Activated CD8-positive, alpha-beta memory T cell treated with anti-CD3 and anti-CD28 coated beads, Interleukin-2, amount 50 U/mL, for 4 hours (primary cell): ENCODE measurements at places on chromosomes 1 and 21.

DNA sequence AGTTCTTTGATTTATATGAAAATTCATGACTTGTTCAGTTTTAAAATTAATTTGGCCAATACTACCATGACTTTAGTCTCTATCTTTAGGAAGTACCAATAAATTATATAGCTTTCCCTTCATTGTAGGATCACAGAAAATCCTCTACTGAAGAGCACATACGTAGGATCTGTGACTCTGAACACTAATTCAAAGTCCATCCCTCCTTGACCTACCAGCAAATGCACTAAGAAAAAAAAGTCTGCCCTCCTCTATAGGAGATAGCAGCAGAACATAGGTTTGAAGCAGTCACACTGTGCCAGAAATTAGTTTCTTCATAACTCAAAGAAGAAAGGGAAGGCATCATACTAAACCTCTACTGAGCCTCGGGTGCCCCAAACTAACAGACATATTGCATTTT lies 16.5 kb downstream of the BRWD1 start:
- DNase-seq: no peak

- no peak for DNase-seq
Measured at GRCh38 chr1:94362466-94363058, 55.6 kb upstream of the ABCD3 start.

DNA sequence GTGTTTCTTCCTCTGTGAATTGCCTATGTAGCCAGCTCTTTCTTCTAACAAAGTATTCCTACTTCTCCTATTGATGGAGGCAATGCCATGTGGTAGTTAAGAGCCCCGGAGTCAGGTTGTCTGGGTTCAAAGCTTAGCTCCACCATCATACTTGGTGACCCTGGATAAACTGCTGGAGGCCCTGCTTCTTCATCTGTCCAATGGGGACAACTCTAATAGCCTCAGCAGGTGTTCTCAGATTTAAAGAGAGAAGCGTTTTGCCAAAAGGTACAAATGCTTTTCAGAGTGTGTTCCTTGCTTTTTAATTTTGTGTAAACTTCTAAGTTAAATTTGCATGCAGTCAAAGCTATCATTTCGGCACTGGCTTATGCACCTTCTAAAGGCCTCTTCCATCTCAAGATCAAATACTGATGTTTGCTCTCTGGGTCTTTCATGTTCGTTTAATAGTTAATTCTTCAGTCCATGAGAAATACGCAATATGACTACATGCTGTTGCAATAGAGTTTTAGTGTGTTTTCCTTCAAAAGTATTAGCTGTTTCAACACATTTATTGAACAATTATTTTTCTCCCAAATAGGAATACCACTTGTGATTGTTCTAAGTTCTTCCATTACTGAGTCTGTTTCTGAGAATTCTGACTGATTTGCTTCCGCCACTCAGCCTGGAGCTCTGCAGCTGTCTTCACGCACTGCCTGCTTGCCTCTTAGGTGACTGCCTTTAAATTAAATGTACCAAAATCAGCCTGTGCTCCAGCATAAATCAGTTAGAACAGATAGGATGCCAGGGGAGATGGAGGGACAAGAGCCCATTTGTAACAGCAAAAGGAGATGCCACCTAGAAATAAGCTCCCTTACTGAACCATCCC lies 75.6 kb downstream of the CAPZB start:
- DNase-seq: no peak

DNA sequence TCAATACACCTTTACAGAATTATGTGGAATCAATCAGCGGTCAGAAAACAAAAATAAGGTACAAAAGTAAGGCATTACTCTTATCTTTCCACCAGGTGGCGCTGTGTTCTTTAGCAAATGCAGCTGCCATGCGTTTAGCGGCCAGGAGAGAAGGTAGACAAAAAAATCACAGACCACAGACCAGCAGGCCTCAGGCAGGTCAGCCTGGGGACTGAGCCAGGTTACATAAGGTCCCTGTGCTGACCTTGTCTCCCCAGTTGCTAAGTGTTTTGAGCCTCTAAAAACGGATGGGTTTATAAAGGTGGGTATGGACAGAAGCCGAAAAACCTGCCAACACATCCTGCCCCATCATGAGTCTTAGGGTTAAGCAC lies 2.8 kb downstream of the RGS16 start:
- DNase-seq: peak; percentile 59

DNA sequence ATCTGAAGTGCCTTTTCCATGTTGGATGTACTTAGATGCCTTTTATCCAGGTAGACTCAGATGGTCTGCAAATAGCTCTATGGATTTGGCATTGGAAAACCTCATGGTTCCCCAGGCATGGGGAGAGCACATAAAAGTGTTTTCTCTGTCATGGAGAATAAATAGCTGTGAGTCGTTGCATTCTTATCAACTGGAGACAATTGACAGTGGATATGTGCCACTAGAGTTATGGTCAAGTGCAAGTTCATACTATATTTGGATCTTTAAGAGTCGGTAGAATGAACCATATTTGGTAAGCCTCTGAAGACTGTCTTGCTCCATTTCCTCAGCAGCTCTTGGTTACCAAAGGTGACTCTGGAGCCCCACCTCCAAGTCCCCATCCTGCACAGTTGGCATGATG lies 83.7 kb downstream of the ROR1 start:
- no peak for DNase-seq

- DNase-seq: no peak
Measured at GRCh38 chr1:174190691-174191199, 31.4 kb downstream of the RABGAP1L start.

GRCh38 chr21:19268686-19269085 lies 865.1 kb upstream of the TMPRSS15 start:
- no peak for DNase-seq

DNA sequence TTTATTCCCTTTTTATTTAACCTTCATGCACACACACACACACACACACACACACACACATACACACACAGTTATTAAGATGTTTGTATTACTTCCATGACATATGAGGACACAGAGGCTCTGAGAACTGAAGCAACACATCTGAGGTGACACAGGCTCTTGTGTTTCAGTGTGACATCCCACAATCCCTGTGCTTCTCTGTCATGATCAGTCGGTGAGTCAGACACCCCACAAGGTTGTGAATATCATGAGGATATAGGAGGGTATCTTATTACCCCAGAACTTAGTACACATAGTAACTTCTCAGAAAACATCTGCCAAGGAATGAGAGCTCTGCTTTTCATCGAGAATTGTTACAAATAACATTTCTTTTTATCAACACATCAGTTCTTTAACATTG lies 459.3 kb downstream of the PLPP3 start:
- no peak for DNase-seq

GRCh38 chr1:67855961-67856360 lies 22.7 kb upstream of the GNG12 start:
- DNase-seq: no peak

DNA sequence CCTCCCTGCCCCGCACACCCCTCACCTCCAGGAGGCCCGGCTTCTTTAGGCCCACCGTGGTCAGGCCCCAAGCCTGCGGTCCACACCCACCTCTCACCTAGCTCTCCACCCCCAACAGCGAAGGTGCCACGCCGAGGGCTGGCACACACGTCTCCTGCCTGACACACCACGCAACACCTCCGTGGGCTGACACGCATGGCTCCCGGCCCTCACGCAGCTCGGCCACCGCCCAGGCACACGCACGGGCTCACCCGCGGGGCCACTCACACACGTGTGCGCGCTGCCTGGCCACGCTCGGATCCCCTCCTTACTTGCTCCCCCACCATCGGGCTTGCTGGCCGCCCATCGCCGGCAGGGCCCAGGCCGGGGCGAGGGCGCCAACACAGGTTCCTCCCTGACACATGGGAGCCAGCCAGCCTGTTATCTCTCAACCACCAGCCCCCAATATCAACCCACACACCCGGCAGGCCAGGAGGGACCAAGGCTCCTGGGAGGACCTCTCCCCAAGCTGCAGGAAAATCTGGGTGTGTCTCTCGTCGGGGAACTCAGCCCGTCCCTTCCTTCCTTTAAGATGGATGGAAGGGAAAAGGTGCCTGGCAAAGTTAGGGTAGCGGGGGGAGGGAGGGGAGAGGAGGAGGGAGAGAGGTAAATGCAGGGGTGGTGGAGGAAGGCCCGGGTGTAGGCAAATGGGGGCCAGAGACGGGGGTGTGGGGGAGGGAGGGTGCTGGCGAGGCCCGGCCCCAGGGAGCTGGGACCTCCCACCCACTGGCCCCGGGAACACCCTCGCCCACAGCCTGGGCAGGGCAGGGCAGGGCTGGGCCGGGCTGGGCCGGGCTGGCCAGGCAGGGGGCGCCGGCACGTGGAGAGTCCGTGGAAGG lies 546 bp downstream of the ELOVL1 start:
- peak; percentile 39 for DNase-seq

- no peak for DNase-seq
Measured at GRCh38 chr1:230905733-230906132, 37.4 kb upstream of the C1orf198 start.
